ENCODE measurements at places on chromosomes 1 and 21. TPM values are rescaled to one million over a fixed set of nuclear protein-coding genes. Genes with fewer than 3 reads are reported as not detected.

Gene SPRR2A
- not detected for total RNA-seq

Gene ADAM30
- not detected for total RNA-seq

Gene AHCTF1
- 44.3 TPM for total RNA-seq

Gene RASSF5
- total RNA-seq = 37.7 TPM

Gene TBX19
- total RNA-seq = 3.6 TPM

Gene BCL2L15
- total RNA-seq = 3.3 TPM

GRCh38 chr1:160720356-160721085 is 8.9 kb upstream of the CD48 start:
- DNase-seq = no peak

DNA sequence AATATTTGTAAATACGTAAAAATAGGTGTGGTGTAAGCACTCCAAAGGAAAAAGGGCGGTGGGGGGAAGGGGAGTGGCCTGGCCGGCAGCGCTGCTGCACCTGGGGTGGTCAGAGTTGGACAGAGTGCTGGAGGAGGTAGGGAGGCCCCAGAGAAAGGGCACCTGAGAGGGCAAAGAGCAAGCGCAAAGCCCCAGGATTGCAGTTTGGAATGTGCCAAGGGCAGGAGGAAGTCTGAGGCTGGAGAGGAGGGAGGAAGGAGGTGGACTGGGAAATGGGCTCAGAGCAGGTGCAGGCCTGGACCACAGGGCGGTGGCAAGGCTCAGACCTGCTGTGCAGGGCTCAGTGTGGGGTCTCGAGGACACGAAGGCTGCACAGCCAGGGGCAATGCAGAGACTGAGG is 30.6 kb downstream of the LDLRAP1 start:
- DNase-seq = no peak

GRCh38 chr1:24481101-24481500 is 21.5 kb upstream of the RCAN3 start:
- DNase-seq = no peak

DNA sequence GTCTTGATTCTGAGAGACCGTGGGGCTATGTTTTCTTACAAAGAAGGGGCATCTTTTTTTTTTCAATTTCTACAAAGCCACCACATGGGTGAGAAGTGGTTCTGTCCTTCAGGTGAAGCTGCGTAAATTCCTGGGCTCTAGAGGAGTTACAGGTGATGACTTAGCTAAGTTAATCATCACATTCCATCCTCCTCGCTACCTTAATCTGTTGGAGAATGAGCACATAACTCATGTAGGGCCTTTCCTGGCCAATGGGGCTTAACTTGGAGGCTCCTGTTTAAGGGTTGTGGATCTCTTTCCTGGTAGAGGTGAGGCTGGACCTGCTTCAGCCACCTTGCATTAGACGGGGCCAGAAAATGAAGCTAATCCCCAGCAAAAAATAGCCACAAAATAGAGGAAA is 19.9 kb downstream of the REG4 start:
- DNase-seq = no peak

DNA sequence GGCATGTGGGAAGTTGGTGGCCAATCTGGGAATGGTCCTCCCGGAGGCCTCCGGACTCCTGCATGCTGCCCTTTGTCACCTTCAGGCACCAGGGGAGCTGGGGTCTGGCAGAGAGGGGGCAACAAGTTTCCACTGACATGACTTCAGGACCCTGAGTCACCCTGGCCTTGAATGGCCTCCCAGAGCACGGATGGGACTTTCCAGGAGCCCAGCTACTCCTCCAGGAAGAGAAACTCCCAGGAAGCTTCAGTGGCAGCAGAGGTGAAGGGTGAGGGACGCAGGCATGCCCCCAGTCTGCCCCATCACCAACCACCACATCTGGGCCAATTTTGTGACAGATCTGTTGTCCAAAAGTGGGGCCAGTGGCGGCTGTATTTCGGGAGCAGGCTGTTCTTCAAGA is 55.9 kb upstream of the WASF2 start:
- no peak for DNase-seq

DNA sequence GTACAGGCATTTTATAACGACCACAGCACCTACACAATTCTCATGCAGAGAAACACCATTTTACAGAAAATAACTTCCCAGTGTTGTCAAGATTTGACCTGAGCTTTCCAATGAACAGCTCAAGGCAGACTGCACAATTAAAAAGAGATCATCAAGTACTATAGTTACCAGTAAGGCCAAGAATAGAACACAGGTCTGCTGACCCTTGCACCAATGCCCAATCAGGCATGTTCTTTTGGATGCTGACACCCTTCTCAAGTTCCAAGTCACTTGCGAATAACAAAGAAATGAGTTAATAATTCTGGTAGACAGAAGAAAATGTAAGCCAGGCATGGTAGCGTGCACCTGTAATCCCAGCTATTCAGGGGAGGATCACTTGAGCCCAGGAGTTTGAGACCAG is 101.9 kb downstream of the SLC45A1 start:
- no peak for DNase-seq

DNA sequence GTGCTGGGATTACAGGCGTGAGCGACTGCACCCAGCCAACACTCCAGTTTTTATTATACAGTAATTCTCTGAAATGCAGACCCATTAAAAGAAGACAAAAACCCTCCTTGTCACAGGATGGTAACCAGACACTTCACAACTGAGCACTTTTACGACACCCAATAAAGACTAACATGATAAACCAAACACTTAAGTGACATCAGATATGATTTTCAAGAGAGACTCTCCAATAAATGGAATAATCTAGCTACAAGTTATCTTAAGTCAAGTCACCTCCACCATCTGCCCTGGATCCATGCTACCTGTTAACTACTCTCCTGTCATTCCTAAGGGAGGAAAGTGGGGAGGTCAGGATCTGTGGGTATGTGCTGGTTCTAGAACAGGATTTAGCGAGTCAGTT is 5.6 kb downstream of the GNG12 start:
- DNase-seq = no peak

DNA sequence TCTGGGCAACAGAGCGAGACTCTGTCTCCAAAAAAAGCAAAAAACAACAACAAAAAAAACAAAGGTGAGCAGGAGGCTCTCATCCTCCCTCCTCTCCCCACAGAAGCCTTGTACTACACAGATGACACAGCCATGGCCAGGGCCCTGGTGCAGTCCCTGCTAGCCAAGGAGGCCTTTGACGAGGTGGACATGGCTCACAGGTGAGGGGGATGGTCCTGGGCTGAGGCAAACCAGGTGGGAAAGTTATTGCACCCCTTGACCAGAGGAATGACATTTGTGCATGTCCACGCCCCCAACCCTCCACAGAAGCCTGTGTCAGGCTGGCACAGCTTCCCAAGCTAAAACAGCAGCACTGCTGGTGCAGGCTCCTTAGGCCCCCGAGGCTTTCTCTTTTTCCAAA is 2.4 kb downstream of the ADPRS start:
- DNase-seq = no peak

DNA sequence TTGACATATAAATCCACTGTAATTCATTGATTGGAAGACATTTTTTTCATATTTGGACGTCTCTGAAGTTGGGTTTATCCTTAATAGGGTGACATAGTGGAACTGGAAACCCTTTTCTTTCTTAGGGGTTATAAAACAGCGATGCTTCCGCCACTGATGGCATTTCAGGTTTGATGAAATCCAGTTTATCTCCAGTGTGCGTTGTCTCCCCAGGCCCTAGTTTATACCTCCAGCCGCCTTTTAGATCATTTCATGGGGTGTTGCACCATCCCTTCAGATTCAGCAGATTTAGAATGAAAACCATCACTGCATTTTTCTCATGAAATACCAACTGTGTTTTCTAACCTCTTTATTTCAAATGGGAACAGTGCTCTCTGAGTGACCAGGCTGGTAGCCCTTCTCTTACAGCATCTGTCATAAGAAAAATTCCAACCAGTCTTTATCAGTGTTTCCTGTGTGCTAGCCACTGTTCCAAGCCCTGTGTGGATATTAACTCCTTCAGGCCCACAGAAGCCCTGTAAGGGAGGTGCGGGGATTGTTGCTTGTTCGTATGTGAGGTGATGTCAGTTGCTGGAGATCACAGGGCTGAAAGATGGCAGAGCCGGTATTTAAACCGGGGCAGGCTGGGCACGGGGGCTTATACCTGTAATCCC is 19.0 kb downstream of the H6PD start:
- no peak for DNase-seq

DNA sequence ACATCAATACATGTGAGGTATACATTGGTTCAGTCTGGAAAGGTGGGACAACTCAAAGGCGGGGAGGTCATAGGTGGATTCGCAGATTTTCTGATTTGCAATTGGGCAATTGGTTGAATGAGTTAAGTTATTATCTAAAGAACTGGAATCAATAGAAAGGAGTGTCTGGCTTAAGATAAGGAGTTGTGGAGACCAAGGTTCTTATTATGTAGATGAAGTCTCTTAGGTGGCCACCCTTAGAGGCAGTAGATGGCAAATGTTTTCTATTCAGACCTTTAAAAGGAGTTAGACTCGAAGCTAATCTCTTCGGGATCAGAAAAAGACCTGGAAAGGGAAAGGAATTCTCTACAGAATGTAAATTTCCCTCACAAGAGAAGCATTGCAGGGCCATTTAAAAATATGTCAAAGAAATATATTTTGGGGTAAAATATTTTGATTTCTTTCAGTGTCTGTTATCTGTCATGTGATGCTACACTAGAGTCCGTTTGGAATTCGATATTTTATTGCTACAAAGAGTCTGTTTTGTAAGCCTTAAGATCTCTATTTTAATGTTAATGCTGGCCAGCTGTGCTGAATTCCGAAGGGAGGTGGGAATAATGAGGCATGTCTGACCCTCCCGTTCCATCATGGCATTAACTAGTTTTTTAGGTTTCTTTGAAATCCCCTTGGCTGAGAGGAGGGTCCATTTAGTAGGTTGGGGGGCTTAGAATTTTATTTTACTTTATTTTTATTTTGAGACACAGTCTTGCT is 265.1 kb downstream of the PTPRU start:
- DNase-seq = no peak

DNA sequence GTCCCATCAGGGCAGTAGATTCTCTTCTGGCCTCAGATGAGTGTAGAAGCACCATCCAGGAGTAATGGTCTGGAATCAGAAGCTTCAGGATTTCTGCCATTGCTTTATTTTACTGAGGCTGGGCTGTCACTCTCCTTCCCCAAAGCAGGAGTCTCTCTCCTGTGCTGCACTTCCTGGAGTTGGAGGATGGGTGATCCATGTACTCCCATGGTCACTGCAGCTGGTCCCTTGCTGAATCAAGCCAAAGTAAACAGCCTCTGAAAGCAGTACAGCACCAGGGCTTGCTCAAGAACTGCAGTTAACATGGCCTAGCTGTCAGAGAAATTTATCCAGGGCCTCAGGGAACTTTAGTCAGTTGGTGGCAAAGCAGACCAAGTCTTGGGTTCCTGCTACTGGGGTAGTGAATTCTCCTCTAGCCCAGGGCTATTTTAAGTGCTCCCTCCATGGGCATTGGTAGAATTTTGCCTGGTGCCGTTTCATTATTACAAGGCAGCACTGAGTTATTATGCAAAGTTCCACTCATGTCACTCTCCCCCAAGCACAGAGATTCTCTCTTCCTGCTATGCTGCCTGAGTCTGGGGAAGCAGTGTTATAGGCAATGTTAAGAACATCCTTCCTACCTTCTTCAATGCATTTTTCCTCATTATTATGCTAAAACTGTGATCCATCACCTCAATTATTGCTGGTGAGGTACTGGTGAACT is 29.5 kb downstream of the DRAM2 start:
- no peak for DNase-seq

- no peak for DNase-seq
Observed at GRCh38 chr1:77590651-77591050, 91.8 kb downstream of the ZZZ3 start.

GRCh38 chr1:35175098-35175576 is 17.8 kb downstream of the SFPQ start:
- no peak for DNase-seq

GRCh38 chr1:29057700-29058099 is 66.0 kb downstream of the TMEM200B start:
- peak; percentile 13 for DNase-seq

DNA sequence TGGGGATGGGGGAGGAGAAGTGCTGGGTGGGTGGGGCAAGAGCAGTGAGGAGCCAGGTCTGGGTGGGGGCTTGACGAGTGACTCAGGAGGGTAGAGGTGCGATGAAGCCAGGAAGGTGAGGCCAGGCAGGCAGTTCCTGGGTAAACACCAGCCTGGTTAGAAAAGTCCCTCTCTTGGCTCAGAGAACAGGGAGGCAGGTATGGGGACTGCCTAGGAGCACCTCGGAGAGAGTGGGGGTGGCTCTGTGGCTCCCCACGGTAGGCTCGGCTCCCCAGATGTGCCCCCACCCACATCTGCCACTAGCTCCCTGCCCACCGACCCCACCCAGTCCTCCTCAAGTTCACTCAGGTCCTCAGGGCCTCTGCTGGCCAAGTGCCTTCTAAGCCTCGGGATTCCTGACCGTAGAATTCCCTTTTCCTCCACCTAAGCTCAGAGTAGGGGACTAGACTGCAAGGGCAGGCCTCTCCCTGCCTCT is 1.2 kb downstream of the HSPG2 start:
- DNase-seq = peak; percentile 34

GRCh38 chr1:228039006-228039903 is 32.5 kb downstream of the WNT3A start:
- DNase-seq = no peak

GRCh38 chr1:111768023-111768422 is 12.3 kb downstream of the DDX20 start:
- DNase-seq = no peak

GRCh38 chr1:64234714-64235113 is 31.3 kb downstream of the UBE2U start:
- DNase-seq = no peak

DNA sequence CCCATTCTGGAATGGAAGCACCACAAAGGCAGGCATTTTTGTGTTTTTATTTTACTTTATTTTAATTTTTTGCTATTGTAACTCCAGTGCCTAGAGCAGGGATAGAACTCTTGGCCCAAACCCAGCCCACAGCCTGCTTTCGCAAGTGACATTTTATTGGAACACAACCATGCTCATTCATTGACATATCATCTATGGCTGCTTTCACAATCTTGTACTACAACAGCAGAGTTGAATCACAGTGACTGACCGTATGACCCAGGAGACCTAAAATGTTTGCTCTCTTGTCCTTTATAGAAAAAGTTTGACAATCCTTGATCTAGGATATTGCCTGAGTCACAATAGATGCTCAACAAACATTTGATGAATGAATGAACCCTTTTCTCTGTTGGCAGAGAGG is 83.9 kb upstream of the ATP1A1 start:
- DNase-seq = no peak
